ENCODE measurements at places on chromosomes 12 and 14. TPM values are rescaled to one million over a fixed set of nuclear protein-coding genes. Genes with fewer than 3 reads are reported as not detected.

The OR4E2 gene
- not detected for total RNA-seq

The SLC39A5 gene
- total RNA-seq: not detected

The ASIC1 gene
- total RNA-seq: 37.6 TPM

The TPH2 gene
- total RNA-seq: not detected

The NOVA1 gene
- total RNA-seq: 107 TPM

The RND1 gene
- 29.1 TPM for total RNA-seq

The ZNF641 gene
- 49.5 TPM for total RNA-seq

The GPR68 gene
- 4.4 TPM for total RNA-seq

The LTBP2 gene
- 0.94 TPM for total RNA-seq

The DNAL1 gene
- 21.9 TPM for total RNA-seq

The TEX22 gene
- total RNA-seq: 0.94 TPM

The ADGRD1 gene
- 4.1 TPM for total RNA-seq

Data from parietal lobe (tissue), 2 donors.